ENCODE measurements at places on chromosomes 5 and 9.

DNA sequence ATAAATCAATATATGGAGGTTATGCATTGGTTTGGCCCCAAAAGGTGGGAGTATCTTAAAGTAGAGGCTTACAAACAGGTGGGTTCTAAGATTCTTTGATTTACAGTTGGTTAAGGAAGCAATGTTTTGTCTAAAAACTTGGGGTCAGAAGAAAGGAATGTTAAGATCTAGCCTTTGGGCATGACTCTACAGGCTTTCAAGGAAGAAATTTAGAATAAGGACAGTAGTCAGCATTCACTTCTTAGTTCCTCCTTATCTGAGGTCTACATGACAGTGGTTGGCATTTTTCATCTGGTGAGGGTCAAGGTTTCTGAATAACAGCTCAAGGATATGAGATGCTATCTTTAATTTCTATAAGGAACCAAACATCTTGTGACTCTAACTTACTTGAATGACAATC, 122.8 kb downstream of the CAMK4 start:
- no peaks in the 10 kb centered on the region for H3K27me3 ChIP-seq
- H3K4me3 ChIP-seq = no peak overlapping the region

DNA sequence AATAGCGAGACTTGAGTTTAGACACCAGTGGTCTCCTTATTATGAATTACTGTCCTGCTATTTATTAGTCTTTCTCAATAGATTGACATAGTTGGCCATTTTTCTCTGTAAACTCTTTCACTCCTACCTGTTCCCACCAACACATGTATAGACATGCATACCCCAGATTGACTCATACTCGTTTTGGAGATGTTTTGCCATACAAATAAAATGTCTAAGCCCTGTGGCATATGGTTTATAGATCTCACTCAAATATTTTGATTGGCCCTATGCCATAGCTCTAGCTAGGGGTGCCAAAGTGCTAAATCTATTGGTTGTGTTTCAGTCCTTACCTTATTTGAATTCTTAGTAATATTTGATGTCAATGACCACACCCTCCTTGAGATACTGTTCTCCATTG, 42.3 kb downstream of the CAMK4 start:
- no peaks in the 10 kb centered on the region for H3K36me3 ChIP-seq
- DNase-seq = no peak
- no peaks in the 10 kb centered on the region for H3K27me3 ChIP-seq
- H3K4me3 ChIP-seq = no peak overlapping the region
- H3K27ac ChIP-seq = no peak overlapping the region

GRCh38 chr9:94901019-94901363, 174.5 kb downstream of the AOPEP start:
- peaks cover 45% of the 10 kb centered on the region for H3K4me1 ChIP-seq
- H3K4me3 ChIP-seq = no peak overlapping the region
- no peak for DNase-seq

GRCh38 chr5:149060325-149060724, 2.5 kb downstream of the SH3TC2 start:
- peak overlapping the region; percentile 37 for H3K27ac ChIP-seq
- no peaks in the 10 kb centered on the region for H3K27me3 ChIP-seq
- H3K4me1 ChIP-seq = peaks cover 32% of the 10 kb centered on the region
- H3K36me3 ChIP-seq = peaks cover 4% of the 10 kb centered on the region
- no peak for DNase-seq

- H3K4me3 ChIP-seq = no peak overlapping the region
- no peaks in the 10 kb centered on the region for H3K36me3 ChIP-seq
- no peaks in the 10 kb centered on the region for H3K4me1 ChIP-seq
- no peaks in the 10 kb centered on the region for H3K27me3 ChIP-seq
Observed at GRCh38 chr5:114237766-114238165, 124.1 kb upstream of the KCNN2 start.

GRCh38 chr5:41151564-41151963, 61.8 kb downstream of the C6 start:
- H3K36me3 ChIP-seq = no peaks in the 10 kb centered on the region
- no peaks in the 10 kb centered on the region for H3K27me3 ChIP-seq
- no peak for DNase-seq
- H3K27ac ChIP-seq = no peak overlapping the region

- no peak for DNase-seq
- H3K4me1 ChIP-seq = peaks cover 32% of the 10 kb centered on the region
- H3K27ac ChIP-seq = no peak overlapping the region
- no peak overlapping the region for H3K4me3 ChIP-seq
- peaks cover 27% of the 10 kb centered on the region for H3K36me3 ChIP-seq
Observed at GRCh38 chr5:9108162-9108561, 437.7 kb downstream of the SEMA5A start.

- H3K27me3 ChIP-seq = no peaks in the 10 kb centered on the region
- no peak for DNase-seq
- no peak overlapping the region for H3K27ac ChIP-seq
- H3K4me3 ChIP-seq = no peak overlapping the region
- H3K36me3 ChIP-seq = no peaks in the 10 kb centered on the region
Observed at GRCh38 chr5:153601377-153601776, 110.9 kb downstream of the GRIA1 start.

GRCh38 chr5:27845248-27845647, 806.9 kb upstream of the CDH9 start:
- DNase-seq = no peak
- H3K27ac ChIP-seq = no peak overlapping the region
- no peak overlapping the region for H3K4me3 ChIP-seq
- H3K36me3 ChIP-seq = no peaks in the 10 kb centered on the region
- H3K4me1 ChIP-seq = no peaks in the 10 kb centered on the region
- H3K27me3 ChIP-seq = no peaks in the 10 kb centered on the region

GRCh38 chr9:77883846-77884771, 147.5 kb downstream of the GNAQ start:
- peaks cover 31% of the 10 kb centered on the region for H3K4me1 ChIP-seq
- no peak overlapping the region for H3K4me3 ChIP-seq
- no peaks in the 10 kb centered on the region for H3K27me3 ChIP-seq
- peak overlapping the region; percentile 64 for H3K27ac ChIP-seq
- DNase-seq = no peak

GRCh38 chr9:114718801-114719221, 36.8 kb upstream of the TEX48 start:
- peaks cover 10% of the 10 kb centered on the region for H3K4me1 ChIP-seq
- H3K4me3 ChIP-seq = no peak overlapping the region
- DNase-seq = no peak
- H3K36me3 ChIP-seq = peaks cover 7% of the 10 kb centered on the region
- H3K27me3 ChIP-seq = peaks cover 17% of the 10 kb centered on the region

DNA sequence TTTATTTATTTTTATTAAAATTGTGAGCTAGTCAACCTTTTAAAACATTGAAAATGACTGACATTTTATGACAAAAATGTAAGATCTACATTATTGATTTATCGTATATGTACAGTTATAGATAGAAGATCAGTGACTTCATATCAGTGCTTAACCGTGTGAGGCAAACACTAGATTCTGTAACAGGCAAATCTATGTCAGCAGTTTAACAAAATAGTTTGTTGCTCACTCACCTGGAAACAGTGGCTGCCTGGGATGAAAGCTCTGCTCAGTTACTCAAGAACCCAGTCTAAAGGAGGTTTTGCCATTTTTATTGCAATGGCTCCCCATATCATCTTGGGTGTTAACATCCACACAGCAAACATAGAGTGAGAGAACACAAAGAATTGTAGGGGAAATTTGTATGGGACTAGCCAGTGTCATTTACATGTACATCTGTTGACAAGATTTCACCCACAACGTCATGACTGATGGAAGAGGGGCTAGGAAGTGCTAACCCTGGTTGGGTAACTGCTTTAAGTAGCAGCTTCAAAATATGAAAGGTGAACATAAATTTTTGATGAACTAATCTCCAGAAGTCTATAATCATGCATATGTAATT, 49.0 kb downstream of the SGCD start:
- no peaks in the 10 kb centered on the region for H3K27me3 ChIP-seq
- H3K27ac ChIP-seq = no peak overlapping the region
- no peaks in the 10 kb centered on the region for H3K4me1 ChIP-seq

GRCh38 chr5:58933891-58934628, 351.2 kb downstream of the RAB3C start:
- peaks cover 3% of the 10 kb centered on the region for H3K27me3 ChIP-seq
- no peak overlapping the region for H3K4me3 ChIP-seq
- no peak for DNase-seq
- H3K36me3 ChIP-seq = no peaks in the 10 kb centered on the region

DNA sequence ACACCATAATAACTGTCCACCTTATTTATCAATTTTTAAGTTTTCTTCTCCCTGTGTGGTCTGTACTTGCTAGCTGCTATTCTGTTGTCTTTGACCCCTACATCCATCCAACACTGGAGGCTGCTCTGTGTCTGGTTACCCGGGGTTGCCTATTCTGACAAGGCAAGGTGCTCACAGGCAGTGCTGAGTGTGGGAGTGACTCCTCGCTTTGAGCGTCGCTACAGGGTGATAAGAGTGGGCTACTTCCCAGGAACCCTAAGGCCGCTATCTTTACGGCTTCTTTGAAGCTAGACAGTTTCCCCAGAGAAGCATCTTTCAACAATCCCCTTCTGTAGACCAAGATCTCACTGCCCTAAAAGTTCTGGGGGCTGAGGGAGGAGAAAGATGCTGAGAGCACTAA, 35.3 kb downstream of the NSUN2 start:
- DNase-seq = no peak
- no peaks in the 10 kb centered on the region for H3K4me1 ChIP-seq
- H3K27ac ChIP-seq = no peak overlapping the region
- no peak overlapping the region for H3K4me3 ChIP-seq
- no peaks in the 10 kb centered on the region for H3K27me3 ChIP-seq
- peaks cover 36% of the 10 kb centered on the region for H3K36me3 ChIP-seq

DNA sequence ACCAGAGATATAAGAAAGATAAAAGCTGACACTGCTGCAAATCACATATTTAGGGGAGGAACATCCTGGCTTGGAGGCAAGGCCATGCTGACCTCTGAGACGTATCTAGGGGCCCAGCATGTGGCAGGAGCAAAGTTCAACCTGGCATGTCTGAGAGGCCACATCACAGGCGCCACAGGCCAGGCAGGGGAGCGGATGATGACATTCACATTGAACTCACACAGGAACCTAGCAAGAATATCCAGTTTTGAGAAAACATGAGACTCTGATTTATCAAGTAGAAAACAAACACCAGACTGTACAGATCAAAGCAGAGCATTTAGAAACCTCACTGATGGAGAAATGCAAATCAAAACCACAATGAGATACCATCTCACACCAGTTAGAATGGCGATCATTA, 64.2 kb upstream of the STK32A start:
- H3K4me1 ChIP-seq = peaks cover 37% of the 10 kb centered on the region
- H3K36me3 ChIP-seq = no peaks in the 10 kb centered on the region
- DNase-seq = no peak
- no peaks in the 10 kb centered on the region for H3K27me3 ChIP-seq
- H3K4me3 ChIP-seq = peak overlapping the region; percentile 18

GRCh38 chr5:61301341-61302199, 30.5 kb upstream of the ZSWIM6 start:
- no peak for DNase-seq
- H3K36me3 ChIP-seq = no peaks in the 10 kb centered on the region
- H3K4me1 ChIP-seq = peaks cover 34% of the 10 kb centered on the region
- peak overlapping the region; percentile 51 for H3K27ac ChIP-seq

- peaks cover 65% of the 10 kb centered on the region for H3K27me3 ChIP-seq
- H3K4me1 ChIP-seq = peaks cover 14% of the 10 kb centered on the region
Observed at GRCh38 chr9:68706363-68707201, 1.5 kb downstream of the PIP5K1B start.

DNA sequence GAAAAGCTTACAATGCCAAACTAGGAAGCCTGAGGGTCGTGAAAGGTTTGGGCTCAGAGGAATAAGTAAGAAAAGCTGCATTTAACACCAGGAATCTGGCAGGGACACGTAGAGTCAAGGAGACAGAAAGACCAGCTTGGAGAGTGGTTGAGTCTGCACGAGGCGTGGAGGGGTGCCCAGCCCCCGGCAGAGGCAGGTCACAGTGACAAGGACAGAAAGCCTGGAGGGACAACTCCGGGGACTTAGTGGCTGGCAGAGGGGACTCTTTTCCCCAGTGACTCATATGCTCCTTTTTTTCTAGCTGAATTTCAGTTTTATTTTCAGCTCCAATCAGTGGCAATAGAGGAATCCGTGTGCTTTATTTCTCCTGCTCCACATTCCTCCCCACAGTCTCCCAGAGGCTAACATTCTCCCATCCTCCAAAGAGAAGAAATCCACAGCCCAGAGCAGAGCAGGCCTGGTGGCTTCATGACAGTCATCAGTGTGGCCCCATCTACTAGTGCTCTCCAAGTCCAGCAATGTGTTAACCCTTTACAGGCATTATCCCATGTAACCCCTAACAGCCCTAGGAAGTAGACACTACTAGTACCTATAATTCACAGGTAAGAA, 80.7 kb downstream of the KCNIP1 start:
- peak overlapping the region; percentile 3 for H3K4me3 ChIP-seq
- peak overlapping the region; percentile 14 for H3K27ac ChIP-seq

DNA sequence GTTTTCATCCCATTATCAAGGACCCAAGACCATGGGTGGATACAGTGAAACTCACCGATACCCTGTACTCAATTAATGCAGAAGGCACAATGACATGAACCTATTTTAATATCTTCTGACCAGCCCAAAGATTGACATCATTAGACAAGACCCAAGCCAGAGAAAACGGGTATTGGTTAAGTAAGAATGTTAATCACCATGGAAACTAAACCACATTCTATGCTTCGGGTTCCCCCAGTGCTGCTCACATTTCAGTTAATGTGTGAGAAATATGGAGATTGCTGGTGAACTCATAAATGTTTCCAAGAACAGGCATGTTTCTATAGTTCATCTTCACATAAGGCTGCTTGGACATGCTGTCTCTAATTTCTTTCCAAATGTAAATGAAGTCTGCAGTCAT, 77.0 kb downstream of the IRX2 start:
- no peaks in the 10 kb centered on the region for H3K4me1 ChIP-seq
- peaks cover 2% of the 10 kb centered on the region for H3K27me3 ChIP-seq
- no peak for DNase-seq
- H3K36me3 ChIP-seq = peaks cover 4% of the 10 kb centered on the region

DNA sequence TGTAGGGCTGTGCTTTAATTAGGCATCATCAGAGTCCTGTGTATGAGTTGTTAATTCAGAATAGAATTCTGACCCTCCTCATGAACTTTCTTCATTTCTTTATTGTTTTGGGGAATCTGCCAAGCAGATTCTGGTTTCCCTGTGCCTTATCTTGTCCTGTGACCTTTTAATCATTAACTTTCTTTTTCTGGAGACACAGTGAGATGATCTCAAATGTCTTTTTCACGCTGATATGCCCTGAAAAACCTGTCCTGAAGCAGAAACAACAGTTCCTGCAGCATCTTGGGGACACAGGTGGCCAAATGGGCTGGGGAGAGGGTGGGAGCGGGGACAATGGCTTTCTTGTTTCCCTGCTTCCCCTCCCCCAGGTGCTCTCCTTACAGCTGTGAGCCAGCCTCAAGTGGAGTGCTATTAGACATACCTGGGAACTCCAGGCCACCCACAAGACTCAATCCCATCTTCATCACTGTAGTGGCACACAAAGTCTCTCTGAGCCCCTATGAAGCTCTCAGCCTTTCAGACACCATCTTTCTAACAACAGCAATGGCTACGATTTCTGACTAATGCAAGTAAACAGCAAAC, 213.8 kb downstream of the ATP10B start:
- H3K4me3 ChIP-seq = no peak overlapping the region
- H3K27me3 ChIP-seq = peaks cover 7% of the 10 kb centered on the region
- no peaks in the 10 kb centered on the region for H3K36me3 ChIP-seq
- DNase-seq = no peak
- no peaks in the 10 kb centered on the region for H3K4me1 ChIP-seq
- no peak overlapping the region for H3K27ac ChIP-seq

- H3K27me3 ChIP-seq = no peaks in the 10 kb centered on the region
- peaks cover 8% of the 10 kb centered on the region for H3K4me1 ChIP-seq
- no peak overlapping the region for H3K4me3 ChIP-seq
- no peak for DNase-seq
- H3K36me3 ChIP-seq = no peaks in the 10 kb centered on the region
- H3K27ac ChIP-seq = no peak overlapping the region
Observed at GRCh38 chr9:2208991-2209390, 193.8 kb downstream of the SMARCA2 start.

- no peak overlapping the region for H3K4me3 ChIP-seq
- H3K4me1 ChIP-seq = peaks cover 9% of the 10 kb centered on the region
- H3K36me3 ChIP-seq = no peaks in the 10 kb centered on the region
- peak; percentile 40 for DNase-seq
Observed at GRCh38 chr5:136070486-136071285, 41.9 kb downstream of the TGFBI start.
